ENCODE measurements at places on chromosomes 7 and 10. TPM values are rescaled to one million over a fixed set of nuclear protein-coding genes. Genes with fewer than 3 reads are reported as not detected.

The PKD1L1 gene
- polyA plus RNA-seq: 1.3 TPM

The ZPBP gene
- polyA plus RNA-seq: not detected

The TCERG1L gene
- 0.03 TPM for polyA plus RNA-seq

The DEPP1 gene
- polyA plus RNA-seq: 13.3 TPM

The ARHGAP21 gene
- polyA plus RNA-seq: 6.0 TPM

The IKZF1 gene
- polyA plus RNA-seq: 39.2 TPM

The ACHE gene
- polyA plus RNA-seq: 3.7 TPM

The CHRM2 gene
- not detected for polyA plus RNA-seq

Data from spleen (tissue), 13 donors.